ENCODE measurements at places on chromosomes 3 and 15. TPM values are rescaled to one million over a fixed set of nuclear protein-coding genes. Genes with fewer than 3 reads are reported as not detected.

Gene CAMP
- total RNA-seq = not detected

DNA sequence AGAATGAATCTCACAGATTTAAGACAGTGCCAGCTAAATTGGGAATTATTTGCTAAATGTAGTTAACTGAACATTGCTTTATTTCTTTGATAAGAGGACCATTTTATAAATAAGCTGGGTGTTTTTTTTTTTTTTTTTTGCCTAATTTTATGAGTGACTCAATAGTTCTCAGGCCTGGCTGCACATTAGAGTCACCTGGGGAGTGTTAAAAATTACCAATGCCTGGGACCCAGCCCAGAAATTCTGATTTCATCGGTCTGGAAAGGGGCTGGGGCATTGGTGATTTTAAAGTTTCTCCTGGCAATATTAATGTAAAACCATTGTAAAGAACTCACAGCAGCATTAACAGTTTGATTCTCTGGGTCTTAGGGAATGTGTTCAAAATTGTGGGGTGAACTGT, 51.2 kb upstream of the PHLDB2 start:
- DNase-seq = no peak

- no peak for DNase-seq
Measured at GRCh38 chr3:162134571-162134970, 638.0 kb downstream of the OTOL1 start.

Gene ISG20
- 36.0 TPM for total RNA-seq

Gene C15orf39
- total RNA-seq = 26.8 TPM

Data from kidney epithelial cell (primary cell).